DMS153 (cell line): ENCODE measurements at places on chromosomes 1 and 21.

- DNase-seq: peak; percentile 22
These were observed 9.2 kb upstream of the EVA1C start for GRCh38 chr21:32403201-32403777.

GRCh38 chr21:35027563-35028450, 21.3 kb downstream of the RUNX1 start:
- DNase-seq: no peak

- no peak for DNase-seq
These were observed 8.4 kb upstream of the USP33 start for GRCh38 chr1:77768006-77768405.

DNA sequence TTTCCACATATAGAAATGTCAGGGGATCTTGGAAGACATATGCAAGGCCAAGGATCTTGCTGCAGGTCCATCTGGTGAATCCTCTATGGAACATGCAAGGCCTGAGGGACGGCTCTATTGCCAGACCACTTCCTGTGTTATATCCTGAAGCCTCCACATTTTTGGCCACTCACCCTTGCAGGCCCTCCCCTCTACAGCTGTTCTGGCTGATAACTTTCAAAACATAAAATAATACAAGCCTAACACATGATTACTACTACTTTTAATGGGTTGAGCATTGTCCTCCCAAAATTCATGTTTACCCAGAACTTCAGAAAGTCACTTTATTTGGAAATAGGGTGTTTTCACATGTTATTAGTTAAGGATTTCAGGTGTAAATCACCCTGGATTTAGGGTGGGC, 18.5 kb upstream of the LYPLAL1 start:
- no peak for DNase-seq

- DNase-seq: peak; percentile 71
These were observed 72.4 kb downstream of the CASZ1 start for GRCh38 chr1:10724052-10724494.

DNA sequence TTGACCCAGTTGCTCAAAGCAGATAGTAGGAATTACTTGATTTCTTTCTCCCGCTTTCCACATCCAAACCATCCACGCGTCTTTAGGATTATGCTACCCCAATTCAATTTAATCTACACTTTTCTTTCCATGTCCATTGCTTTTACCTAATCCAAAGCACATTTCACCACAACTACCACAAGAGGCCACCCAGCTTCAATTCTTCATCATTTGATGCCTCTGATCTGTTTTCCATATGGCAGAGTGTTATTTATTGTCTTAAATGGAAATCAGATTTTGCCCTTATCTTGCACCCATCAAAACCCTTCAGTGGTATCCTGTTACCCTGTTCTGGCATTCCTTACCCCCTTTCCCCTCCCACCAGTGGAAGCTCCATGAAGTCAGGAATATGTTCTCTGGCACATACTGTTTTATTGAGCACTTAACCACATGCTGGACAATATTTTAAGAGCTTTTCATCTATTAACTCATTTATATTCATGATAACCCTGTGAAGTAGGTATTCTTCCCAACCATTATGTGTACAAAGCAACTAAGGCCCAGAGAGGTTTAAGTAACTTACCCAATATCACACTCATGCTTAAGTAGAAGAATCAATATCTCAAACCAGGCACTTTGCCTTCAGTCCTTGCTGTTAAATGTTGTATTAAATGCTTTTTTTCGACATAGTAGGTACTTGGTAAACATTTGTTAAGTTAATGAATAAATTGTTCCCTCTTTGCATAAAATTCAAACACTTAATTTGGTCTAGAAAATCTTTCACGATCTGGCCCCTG, 34.6 kb downstream of the CLIC4 start:
- no peak for DNase-seq

DNA sequence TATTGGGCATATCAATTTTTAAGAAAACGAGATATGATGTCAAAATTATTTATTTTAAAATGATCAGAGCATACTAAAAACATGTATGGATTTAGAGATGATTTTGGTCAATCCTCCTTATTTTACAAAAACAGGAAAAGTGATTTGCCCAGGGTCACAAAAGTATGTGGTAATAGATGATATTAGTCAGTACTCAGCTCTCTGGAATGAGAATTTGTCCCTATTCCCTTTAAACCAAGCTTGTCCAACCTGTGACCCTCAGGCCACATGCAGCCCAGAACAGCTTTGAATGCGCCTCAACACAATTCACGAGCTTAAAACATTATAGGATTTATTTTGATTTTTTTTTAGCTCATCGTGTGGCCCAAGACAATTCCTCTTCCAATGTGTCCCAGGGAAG, 104.7 kb downstream of the AKT3 start:
- DNase-seq: no peak

DNA sequence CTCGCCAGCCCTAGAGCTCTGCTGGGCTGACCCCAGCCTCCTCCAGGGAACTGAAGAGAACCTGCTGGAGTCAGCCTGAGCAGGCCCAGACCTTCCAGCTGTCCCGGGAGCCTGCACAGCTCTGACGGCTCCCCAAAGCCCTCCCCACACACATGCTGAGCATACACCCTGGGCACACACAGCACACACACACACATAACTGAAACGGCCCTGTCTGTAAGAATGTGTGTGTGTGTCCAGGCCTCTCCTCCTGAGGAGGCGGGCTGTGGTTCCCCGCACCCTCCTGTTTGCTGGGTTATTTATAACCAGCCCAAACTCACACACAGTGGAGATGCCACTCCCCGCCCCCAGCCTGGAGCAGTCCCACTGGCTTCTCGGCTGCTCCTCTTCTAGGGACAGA, 20.2 kb downstream of the SDC3 start:
- DNase-seq: no peak

- DNase-seq: no peak
These were observed 18.2 kb upstream of the LAMTOR5 start for GRCh38 chr1:110425612-110426152.

DNA sequence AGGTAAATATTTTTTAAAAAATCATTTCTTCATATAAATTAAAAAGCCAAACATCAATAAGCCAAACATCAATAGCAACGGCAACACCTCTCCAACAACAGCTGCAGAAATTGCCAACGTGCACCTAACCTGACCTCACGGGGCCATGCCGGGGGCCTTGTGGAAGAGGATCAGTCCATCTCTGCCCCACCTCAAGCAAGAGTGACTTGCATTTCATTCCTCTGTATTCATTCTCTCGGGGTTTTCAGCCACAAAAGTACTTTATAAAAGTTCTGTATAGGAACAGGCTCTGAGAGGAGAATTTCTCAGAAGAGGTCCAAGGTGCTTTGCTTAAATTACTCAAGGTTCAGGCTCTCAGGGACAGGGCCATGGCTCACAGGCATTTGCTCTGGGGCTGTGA, 100.9 kb downstream of the RUNX1 start:
- no peak for DNase-seq

DNA sequence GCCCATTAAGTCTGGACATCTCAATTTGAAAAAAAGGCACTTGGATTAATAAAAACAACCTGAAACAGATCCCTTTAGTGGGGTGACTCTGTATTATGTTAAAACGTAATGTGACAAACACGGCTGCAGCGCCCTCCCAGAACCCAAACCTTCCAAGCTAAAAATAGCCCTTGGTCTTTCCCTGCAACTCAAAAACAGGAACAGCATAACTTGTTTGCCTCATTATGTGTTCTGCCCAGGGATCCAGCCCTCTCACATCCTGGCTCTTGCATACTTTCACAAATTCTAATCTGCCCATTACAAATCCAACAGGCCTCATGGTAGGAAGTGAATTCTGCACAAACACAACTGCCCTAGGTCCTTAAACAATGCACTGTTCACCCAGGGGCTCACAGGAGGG, 94.7 kb upstream of the GADD45A start:
- no peak for DNase-seq

- DNase-seq: no peak
These were observed 30.2 kb upstream of the C1orf105 start for GRCh38 chr1:172390301-172390682.

- no peak for DNase-seq
These were observed 50.2 kb upstream of the IGSF5 start for GRCh38 chr21:39694750-39695149.

DNA sequence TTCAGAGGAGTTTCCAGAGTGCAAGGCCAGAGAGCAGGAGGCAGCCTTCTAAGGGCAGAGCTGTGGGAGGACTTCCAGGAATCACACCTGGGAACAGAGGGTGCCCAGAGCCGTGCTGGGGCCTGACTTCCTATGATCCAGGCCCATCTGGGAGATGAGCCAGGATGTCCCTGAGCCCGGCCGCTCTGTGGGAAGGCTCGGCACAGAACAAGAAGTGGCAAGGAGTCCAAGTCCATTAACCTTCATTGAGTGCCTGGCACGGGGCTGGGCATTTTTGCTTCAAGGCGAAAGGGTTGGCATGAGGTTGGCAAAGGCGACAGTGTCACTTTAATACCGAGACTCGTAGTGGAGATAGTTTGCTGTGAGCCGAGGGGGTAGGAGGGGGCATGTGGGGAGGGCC, 18.2 kb downstream of the TMEM201 start:
- DNase-seq: no peak

GRCh38 chr1:119882132-119883049, 13.9 kb downstream of the ADAM30 start:
- no peak for DNase-seq
